ENCODE measurements at places on chromosomes 2 and 18. TPM values are rescaled to one million over a fixed set of nuclear protein-coding genes. Genes with fewer than 3 reads are reported as not detected.

Gene PTPRN
- 0.27 TPM for polyA plus RNA-seq

Gene INHBB
- polyA plus RNA-seq = not detected

Gene OTX1
- polyA plus RNA-seq = not detected

- no peak for DNase-seq
These were observed 62.1 kb downstream of the LBH start for GRCh38 chr2:30293303-30293921.

DNA sequence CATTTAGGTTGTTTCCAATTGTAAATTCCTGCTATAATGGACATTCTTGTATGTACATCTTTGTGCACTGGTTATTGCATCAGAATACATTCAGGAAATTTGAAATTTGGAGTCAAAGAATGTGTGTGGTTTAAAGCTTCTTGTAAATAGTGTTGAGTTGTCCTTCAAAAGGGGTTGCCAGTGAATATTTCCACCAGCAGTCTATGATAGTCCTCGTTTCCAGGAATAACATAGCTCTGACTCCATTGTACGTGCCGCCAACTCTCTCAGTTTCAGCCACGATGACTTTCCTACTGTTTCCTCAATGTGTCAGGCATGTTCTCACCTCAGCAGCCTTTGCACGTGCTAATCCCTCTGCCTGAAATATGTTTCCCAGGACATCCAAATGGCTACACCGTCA, 10.9 kb upstream of the HS6ST1 start:
- DNase-seq = no peak

GRCh38 chr18:58191626-58192025, 147.6 kb downstream of the NEDD4L start:
- no peak for DNase-seq

DNA sequence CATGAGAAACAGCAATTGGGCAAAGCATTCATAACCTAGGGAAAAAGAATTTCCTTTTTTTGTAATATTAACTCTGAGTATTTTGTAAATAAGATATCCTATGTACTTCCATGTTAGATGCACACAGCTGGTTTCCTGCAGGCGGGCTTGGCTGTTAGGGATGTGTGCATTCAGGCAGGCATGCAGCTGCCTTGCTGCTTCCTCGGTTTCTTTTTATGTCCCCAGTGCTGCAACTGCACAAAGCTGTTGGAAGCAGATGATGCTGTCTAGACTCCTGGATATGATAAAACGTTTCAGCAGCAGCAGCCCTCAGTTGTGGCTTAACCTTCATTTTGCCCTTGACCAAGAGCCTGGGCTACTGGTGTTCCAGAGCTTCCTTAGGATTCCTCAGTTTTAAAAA, 89.4 kb upstream of the EML6 start:
- DNase-seq = no peak

DNA sequence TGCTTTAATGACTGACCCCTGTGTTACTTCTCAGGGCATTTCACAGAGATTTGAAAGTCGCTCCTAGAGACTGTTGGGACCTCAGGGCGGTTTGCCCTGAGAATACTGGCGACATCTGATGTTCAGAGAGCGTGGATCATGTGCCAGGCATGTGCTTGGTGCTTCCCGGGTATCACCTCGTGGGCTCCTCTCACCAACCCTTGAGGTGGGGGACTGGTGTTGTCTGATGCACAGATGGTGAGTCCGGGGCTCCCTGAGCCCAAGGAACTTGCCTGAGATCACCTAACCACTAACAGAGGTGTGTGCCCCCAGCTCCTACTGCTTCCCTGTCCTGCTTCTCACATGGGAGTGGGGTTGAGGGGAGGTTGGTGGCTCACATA, 16.2 kb downstream of the ATOH8 start:
- no peak for DNase-seq

GRCh38 chr2:216172493-216172892, 63.3 kb downstream of the XRCC5 start:
- DNase-seq = no peak

DNA sequence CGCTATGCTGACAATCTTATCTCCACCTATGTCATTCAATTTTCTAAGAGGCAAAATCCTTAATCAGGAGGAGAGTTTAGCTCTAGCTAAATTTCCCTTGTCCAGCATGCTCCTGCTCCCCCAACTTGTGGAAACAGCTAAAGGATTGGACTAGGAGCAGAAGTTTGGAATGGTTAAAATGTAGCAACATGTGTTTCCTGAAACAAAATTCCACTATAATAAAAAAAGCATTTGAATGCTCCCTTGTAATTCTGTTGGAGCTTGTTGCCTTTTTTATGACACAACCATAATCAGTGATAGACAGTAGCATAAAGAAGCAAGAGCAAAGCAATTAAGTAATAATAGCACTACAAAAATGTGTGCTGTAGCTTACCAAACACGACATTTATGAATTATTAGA, 6.9 kb downstream of the ACTR3 start:
- no peak for DNase-seq

- no peak for DNase-seq
These were observed 59.9 kb upstream of the SLC1A4 start for GRCh38 chr2:64929333-64929732.

DNA sequence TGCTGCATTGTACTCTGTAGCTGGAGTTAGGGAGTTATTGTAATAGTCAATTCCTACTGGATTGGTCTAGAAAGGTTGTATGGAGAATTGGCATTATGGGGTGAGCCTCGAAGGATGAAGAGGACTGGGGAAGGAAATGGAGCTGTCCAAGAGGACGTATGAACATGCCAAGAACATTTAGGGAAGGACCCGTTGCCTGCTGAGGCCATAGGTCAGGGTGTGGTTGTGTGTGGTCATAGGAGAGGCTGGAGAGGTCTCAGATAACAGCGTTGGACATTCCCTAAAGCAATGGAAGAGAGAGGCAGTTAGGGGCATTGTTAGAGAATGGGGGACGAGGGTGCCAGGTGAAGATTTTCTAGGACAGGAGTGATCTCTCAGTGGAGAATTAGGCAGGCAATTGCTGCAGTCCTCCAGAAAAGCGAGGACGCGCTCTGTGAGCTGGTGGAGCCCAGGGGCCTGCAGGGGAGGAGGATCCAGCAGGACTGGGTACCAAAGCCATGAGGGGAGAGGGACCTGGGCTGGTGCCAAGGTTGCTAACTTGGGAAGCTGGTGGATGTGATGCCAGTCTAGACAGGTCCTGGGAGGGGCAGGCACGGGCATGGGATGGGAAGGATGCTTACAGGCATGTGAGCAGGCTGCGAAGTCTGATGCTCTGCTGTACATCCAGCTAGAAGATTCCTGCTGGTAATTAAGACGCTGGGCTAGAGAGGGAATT, 9.4 kb upstream of the PSD4 start:
- no peak for DNase-seq

- no peak for DNase-seq
These were observed 33.2 kb upstream of the MYO3B start for GRCh38 chr2:170144761-170145160.

GRCh38 chr2:129144082-129144791, 825.6 kb upstream of the HS6ST1 start:
- no peak for DNase-seq

All from left kidney (tissue), 8 donors.